Aorta (tissue), 5 donors: ENCODE measurements at places on chromosomes 7 and 10. TPM values are rescaled to one million over a fixed set of nuclear protein-coding genes. Genes with fewer than 3 reads are reported as not detected.

Gene SLIT1
- 0.42 TPM for total RNA-seq

DNA sequence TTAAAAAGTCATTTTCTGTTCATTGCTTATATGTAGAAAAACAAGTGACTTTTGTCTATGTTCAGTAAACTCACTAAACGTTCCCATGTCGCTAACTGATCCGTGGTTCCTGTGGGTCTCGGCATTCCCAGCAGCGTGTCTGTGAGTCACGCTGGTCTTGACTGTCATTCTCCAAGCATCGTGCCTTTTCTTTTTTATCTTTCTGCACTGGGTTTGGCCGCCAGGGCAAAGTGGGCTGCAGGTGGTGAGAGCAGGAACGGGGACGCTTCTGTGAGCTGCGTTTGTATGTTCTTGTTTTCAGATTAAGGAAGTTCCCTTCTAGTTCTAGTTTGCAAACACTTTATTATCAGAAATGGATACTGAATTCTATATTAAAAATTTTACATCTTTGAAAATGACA, 6.8 kb upstream of the SCART1 start:
- DNase-seq = no peak

- no peak for DNase-seq
Measured at GRCh38 chr7:26616235-26616634, 248.2 kb downstream of the SKAP2 start.

DNA sequence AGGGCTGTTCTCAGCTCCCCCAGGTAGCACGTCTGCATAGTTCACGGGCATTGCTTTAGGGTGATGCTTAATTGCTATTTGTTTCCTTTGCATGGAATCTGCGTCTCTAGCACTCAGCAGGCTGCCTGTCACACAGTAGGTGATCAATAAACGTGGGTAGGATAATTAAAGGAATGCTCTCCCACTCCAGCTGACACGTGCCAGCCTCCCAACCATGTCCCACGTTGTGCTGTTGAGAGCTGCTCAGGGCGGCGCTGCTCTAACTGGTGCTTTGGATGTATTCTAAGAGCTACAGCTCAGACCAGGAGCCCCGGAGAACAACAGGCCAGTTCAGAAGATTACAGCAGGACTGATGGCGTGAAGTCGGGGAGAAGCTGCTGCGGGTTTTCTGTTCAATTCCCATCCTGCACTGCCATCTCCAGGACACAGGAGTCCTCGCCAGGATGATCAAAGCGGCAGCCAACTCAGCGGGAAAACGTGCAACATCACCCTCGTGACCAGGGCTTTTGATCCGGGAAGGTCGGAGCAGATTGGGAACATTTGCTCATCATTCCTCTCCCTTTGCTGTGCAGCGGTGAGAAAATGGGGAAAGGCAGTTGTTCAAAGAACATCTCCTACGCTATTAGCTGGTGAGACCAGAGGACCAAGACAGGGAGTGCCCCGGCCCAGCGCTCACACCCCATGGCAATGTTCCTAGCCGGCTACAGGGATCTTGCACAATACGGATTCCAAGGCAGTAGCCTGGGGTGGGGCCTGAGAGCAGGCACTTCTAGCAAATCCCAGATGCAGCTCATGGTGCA, 50.5 kb upstream of the FOXK1 start:
- peak; percentile 90 for DNase-seq
